Thyroid gland (tissue), 4 donors: ENCODE measurements at places on chromosomes 1 and 21. TPM values are rescaled to one million over a fixed set of nuclear protein-coding genes. Genes with fewer than 3 reads are reported as not detected.

GRCh38 chr1:155070721-155071569 is 7.4 kb downstream of the EFNA4 start:
- DNase-seq, result peak; percentile 74

DNA sequence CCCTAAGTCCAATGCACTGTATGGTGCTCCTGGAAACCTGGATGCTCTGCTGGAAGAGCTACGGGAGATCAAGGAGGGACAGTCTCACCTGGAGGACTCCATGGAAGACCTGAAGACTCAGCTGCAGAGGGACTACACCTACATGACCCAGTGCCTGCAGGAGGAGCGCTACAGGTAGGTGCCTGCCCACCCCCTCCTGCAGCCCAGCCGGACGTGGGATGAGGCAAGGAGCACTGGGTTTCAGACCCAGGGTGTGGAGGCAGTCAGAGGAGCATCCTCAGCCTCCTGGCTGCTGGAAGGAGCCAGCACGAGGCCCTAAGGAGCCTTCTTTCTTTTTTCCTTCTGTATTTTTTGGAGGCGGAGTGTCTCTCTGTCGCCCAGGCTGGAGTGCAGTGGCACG is 42.0 kb downstream of the TMCC2 start:
- DNase-seq, result no peak

- DNase-seq, result no peak
Measured at GRCh38 chr1:187928696-187929095, 1099.9 kb downstream of the PLA2G4A start.

DNA sequence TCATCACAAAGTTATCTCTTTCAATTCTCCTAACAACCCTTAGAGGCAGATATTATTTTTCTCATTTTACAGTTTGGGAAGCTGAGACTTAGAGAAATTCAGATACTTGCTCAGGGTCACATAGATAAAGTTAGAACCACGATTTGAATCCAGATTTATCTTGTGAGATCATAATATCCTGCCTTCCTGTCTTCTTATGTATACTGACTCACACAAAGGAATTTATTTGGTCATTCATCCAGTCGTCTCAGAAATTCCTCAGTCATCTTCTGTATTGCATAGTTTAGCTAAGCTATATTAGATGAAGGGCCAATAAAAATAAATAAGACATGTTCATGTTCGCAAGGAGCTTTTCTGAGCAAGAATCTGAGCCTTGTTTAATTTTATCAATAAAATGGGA is 35.8 kb upstream of the RUNX1 start:
- no peak for DNase-seq

The SERTAD4 gene
- 3.7 TPM for total RNA-seq

DNA sequence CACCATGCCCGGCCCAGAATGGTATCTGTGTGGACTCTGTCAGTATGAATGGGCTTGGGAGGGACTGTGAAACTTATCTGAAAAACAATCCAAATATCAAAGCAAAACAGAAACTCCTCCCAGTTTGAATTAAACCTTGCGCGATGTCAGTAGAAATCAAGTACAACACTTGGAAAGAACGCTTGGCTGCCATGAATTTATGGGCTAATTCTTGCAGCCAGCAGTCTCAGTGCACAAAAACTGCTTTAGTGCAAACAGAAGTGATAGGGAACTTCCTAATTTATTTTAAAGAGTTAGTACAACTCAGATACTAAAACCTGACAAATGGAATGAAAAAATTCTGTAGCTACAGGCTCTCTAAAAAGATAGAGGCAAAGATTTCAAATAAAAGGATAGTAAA is 8.5 kb downstream of the CLCA1 start:
- no peak for DNase-seq

GRCh38 chr1:229229721-229230139 is 41.2 kb upstream of the RAB4A start:
- peak; percentile 72 for DNase-seq

GRCh38 chr1:9902060-9902452 is 8.0 kb downstream of the CTNNBIP1 start:
- DNase-seq, result no peak

GRCh38 chr1:74790453-74790852 is 57.5 kb downstream of the TYW3 start:
- no peak for DNase-seq

The LPAR3 gene
- 0.78 TPM for total RNA-seq

The PLA2G2F gene
- total RNA-seq, result not detected

The FGR gene
- total RNA-seq, result 4.6 TPM

DNA sequence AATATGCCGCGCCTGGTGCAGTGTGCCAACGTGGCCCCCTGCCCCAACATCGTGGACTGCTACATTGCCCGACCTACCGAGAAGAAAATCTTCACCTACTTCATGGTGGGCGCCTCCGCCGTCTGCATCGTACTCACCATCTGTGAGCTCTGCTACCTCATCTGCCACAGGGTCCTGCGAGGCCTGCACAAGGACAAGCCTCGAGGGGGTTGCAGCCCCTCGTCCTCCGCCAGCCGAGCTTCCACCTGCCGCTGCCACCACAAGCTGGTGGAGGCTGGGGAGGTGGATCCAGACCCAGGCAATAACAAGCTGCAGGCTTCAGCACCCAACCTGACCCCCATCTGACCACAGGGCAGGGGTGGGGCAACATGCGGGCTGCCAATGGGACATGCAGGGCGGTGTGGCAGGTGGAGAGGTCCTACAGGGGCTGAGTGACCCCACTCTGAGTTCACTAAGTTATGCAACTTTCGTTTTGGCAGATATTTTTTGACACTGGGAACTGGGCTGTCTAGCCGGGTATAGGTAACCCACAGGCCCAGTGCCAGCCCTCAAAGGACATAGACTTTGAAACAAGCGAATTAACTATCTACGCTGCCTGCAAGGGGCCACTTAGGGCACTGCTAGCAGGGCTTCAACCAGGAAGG is 4.3 kb downstream of the GJB3 start:
- DNase-seq, result no peak

The TDRD5 gene
- total RNA-seq, result 0.81 TPM

GRCh38 chr1:248613742-248614141 is 16.2 kb upstream of the OR2T10 start:
- DNase-seq, result no peak

GRCh38 chr21:42495027-42495426 is 997 bp downstream of the RSPH1 start:
- DNase-seq, result no peak

The NPHP4 gene
- 35.0 TPM for total RNA-seq

DNA sequence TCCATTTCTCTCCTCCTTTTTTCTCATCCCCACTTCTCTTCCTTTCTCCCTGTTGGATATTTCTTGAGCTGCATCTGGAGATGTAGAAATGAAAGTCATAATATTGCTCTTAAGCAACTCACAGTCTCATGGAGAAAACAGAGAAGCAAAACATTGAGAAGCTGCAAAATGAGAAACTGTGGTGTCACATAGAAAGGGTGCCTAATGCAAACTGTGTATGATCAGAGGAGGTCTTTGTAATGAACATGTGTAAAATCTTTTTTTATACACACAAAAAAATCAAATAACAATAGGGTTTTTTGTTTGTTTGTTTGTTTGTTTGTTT is 11.8 kb upstream of the SLAMF7 start:
- no peak for DNase-seq

DNA sequence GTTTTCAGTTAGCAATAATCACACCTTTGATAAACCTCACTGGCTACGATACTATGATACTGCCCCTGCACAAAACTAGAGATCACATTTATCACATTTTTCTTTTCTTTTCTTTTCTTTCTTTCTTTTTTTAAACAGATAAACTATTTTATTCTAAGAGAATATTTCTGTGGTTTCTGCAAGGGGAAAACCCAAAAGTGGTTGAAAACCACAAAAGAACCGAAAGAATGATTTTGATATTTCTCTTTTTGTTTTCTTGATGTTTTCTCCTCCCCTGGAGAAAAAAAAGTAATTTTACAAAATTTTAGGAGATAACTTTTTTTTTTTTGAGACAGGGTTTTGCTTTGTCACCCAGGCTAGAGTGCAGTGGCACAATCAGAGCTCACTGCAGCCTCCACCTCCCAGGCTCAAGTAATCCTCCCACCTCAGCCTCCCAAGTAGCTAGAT is 18.4 kb upstream of the FRRS1 start:
- DNase-seq, result no peak

GRCh38 chr1:92184632-92185031 is 33.1 kb upstream of the C1orf146 start:
- DNase-seq, result no peak

GRCh38 chr1:167011560-167012191 is 22.6 kb downstream of the MAEL start:
- no peak for DNase-seq

DNA sequence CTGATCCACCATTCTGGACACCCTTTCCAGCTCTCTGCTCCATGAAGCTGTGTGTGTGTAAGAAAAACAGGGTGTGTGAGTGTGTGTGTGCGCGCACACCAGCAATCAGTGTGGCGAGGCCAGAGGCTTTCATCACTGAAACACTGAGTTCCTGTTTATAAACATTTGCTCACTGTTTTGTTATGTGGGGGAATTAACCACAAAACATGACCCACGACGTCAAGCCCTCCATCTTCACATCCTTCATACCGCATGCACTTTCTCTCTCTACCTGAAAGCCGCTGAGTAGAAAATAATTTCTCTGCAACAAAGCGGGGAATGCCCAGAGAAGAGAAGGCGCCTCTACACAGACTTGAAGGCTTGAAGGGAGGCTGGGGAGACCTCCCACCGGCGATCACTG is 148.9 kb upstream of the IRF2BP2 start:
- DNase-seq, result no peak

DNA sequence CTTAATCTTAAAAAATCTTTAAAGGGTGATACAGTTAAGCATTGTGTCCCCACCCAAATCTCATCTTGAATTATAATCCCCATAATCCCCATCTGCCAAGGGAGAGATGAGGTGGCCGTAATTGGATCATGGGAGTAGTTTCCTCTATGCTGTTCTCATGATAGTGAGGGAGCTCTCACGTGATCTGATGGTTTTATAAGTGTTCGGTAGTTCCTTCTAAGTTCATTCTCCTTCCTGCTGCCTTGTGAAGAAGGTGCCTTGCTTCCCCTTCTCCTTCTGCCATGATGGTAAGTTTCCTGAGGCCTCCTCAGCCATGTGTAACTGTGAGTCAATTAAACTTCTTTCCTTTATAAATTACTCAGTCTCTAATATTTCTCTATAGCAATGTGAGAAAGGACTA is 10.7 kb downstream of the DHRS3 start:
- DNase-seq, result no peak

The DMRTA2 gene
- not detected for total RNA-seq

The GPR157 gene
- total RNA-seq, result 6.7 TPM

The LCE1C gene
- not detected for total RNA-seq

DNA sequence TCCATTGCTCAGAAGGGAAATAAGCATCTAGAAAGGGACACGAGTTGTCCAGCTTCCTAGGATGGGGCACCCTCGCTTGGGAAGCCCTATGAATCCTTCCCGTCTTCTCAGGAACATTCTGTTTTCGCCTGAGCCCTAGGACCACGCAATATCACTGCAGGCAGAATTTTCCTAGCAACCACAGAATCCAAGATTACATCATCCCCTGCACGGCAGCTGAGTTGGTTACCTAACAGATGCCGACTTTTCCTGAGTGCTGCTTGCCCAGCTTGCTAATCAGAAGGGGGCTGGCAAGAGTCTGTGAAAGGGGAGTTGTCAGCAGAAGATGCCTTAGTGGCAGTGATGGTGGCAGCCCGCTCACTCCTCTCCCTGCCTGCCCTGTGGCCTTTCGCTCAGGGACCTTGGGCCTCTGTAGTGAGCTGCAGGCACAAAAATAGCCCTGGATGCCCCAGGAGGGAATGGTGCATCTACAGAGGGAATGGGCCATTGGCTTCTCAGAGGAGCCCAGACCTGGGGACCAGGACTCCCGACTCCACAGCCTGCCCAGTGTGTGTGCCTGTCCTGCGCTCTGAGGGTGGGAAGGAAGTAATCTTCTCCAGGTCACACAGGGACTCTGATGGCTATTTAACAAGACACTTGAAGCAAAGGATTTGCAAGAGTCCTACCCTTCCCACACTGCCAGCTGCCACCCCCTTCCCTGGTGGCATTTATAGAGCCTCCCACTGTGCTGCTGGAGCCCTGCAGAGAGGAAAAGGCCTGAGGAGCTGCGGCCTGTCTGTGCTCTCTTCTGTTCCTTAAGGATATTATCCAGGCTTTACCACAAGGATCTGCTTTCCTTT is 28.9 kb upstream of the CLSTN1 start:
- DNase-seq, result no peak

DNA sequence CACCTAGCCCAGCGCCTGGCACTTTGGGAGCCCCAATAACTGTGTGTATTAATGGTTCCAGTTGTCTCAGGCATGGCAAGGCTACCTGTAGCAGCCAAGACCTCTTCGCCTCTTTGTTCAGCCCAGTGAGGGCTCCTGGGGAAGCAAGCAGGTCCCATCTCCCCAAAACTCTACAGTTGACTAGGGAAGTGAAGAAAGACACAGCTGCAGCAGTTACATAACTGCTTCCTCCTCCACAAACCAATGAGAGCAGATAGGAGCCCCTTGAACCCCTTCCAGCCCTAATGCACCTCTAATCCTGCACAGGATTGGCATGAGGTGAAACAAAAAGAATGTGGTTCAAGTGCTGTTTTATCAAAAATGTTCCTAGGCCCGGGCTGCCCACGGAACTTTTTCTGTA is 100.5 kb downstream of the SYF2 start:
- DNase-seq, result no peak

GRCh38 chr1:200226969-200227303 is 182.9 kb downstream of the ZNF281 start:
- no peak for DNase-seq

GRCh38 chr21:18622383-18622782 is 218.8 kb upstream of the TMPRSS15 start:
- DNase-seq, result no peak

DNA sequence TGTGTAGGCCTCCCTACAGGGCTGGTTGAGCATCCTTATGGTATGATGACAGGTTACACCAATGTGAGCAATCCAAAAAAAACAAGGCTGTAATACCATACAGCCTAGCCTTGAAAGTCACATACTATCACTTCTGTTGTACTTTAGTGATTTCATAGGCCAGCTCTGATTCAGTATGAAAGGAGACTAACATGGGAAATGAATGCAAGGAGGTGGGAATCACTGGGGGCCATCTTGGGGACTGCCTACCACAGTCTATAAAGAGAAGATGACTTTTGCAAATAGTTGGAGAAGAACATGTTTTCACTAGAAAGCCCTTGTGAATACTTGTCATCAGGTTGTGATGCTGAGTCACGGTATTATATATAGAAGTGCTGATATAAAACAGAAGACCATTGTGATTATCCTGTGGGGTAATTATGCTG is 270.7 kb downstream of the S1PR1 start:
- no peak for DNase-seq

GRCh38 chr1:234322979-234323378 is 50.3 kb upstream of the COA6 start:
- peak; percentile 11 for DNase-seq
